ENCODE measurements at places on chromosomes 13 and 19.

DNA sequence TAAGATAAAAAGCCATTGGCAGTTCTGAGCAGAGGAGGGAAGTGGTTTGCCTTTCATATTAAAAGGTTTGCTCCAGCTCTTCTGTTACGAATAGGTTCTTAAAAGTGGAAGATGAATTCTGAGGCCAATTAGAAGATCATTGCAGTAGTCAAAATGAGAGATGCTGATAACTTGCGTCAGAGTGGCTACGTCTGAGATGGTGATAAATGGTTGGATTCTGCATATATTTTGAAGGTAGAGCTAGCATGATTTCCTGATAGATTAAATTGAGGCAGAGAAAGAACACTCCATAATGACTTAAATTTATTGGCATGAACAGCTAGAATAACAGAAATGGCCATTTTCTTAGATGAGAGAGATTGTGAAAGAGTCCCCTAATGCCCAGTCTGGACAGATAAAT is 652.6 kb downstream of the DACH1 start:
- DNase-seq = no peak

- no peak for DNase-seq
Observed at GRCh38 chr13:85694992-85695391, 104.2 kb downstream of the SLITRK6 start.

- DNase-seq = peak; percentile 82
Observed at GRCh38 chr19:43934985-43935708, at the start of gene ZNF45. TSS of gene ZNF45 (minus strand) at chr19:43935282. CDS start at chr19:43922185, 13,097 bp downstream.

- peak; percentile 79 for DNase-seq
Observed at GRCh38 chr19:982567-983170, 1.5 kb upstream of the WDR18 start.

DNA sequence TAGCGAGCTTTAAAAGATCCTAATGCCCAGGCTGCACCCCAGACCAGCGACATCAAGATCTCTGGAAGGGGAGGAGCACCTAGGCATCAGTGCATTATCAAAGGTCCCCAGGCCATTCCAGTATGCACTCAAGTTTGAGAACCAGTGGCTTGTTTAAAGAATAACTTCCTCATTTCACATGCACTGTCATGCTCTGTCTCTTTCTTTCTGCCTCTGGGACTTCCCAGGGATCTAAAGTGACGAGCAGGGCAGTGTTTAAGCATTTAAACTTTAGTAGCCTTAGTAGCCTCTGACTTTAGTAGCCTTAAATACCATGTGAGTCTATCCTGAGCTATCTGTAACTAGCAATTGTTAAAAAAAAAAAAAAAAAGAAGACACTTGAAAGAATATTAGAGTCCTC is 8.9 kb upstream of the FARP1 start:
- DNase-seq = no peak

GRCh38 chr13:61810065-61810464 is 394.4 kb upstream of the PCDH20 start:
- DNase-seq = no peak

GRCh38 chr19:9407827-9408226 is 27.5 kb downstream of the ZNF266 start:
- DNase-seq = no peak

- peak; percentile 50 for DNase-seq
Observed at GRCh38 chr13:71879129-71879535, 12.1 kb upstream of the DACH1 start.

- no peak for DNase-seq
Observed at GRCh38 chr19:49503582-49503962, 7.3 kb downstream of the RPS11 start.

DNA sequence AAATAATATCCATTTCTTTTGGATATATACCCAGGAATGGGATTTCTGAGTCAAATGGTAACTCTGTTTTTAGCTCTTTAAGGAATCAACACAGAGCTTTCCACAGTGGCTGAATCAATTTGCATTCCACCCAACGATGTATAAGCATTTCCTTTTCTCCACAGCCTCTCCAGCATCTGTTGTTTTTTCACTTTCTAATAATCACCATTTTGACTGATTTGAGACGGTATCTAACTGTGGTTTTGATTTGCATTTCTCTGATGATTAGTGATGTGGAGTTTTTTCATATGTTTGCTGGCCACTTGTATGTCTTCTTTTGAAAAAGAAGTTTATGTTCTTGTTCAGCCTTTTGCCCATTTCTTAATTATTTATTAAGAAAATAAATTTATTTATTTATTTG is 352.2 kb upstream of the OBI1 start:
- no peak for DNase-seq

DNA sequence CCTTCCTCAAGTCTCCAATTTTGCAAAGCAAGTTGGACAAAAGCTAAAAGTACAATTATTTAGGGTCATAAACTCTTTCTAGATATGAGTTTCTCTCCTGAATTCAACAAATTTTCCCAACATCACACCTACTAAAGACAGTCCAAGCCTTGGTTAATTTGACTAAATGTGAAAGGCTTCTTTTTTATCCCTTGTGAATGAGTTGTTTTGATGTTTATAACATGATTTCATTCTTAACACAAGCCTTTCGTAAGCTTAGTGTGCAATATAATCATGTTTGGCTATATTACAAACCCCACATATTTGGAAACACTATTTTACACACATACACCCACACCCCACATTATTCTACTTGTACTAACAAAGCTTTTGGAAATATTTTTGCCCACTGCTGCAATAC is 57.3 kb downstream of the ZC3H13 start:
- DNase-seq = no peak

All from neuronal stem cell (in vitro differentiated cells).